ENCODE measurements at places on chromosomes 2 and 18. TPM values are rescaled to one million over a fixed set of nuclear protein-coding genes. Genes with fewer than 3 reads are reported as not detected.
A peak's percentile ranks its signal among the peaks of the same experiment; 100 is the strongest.

GRCh38 chr2:212893216-212893615 is 258.2 kb downstream of the IKZF2 start:
- no peak for DNase-seq

GRCh38 chr2:224933431-224933830 is 108.8 kb downstream of the DOCK10 start:
- no peak for DNase-seq

DNA sequence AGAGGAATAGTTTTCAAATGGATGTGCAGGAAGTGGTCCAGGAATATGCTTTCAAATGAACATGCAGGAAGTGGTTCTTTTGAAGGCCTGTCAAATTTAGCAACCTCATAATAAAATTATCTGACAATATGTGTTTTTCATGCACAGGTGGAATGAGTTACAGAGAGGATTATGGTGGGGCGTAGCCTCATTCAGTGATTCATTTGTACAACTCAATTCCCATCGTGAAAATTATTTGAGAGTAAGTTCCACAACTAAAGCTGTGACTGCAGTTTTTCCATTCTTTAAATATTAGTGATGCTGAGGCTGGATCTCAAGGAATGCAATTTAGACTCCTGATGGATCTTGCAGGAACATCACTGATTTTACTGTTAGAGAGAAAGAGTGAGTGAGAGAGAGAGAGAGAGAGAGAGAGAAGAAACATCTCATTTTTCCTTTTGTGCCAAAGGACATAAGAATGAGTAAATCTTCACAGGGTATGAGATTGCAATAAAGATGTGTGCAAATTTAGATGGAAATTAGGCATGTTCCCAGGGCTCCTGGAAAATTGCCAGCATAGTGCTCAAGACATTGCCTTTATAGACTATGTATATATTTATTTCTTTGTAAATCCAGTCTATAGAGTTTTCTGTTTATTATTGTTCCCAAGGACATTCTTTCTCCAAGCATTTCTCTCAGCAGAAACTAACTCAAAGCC is 394.9 kb upstream of the ZEB2 start:
- DNase-seq, result no peak

DNA sequence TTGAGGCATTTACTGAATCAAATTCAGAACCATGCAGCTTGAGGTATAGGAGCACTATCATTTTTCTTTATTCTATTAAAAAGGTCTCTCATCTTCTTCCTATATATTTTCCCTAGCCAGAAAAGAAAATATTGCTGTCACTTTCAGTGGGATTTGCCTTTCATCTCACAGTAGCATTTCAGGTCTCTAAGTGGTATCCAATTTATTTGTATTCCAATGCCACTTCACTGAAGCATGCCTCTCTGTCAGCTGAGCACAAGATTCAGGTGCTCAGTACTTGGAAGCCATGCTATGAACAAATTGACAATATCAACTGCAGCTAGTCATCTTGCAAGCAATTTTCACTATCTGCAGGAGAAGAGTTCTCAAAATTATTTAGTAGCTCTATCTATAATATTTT is 457.2 kb upstream of the SLC39A10 start:
- DNase-seq, result no peak

GRCh38 chr2:120454654-120455385 is 108.9 kb downstream of the INHBB start:
- no peak for DNase-seq

DNA sequence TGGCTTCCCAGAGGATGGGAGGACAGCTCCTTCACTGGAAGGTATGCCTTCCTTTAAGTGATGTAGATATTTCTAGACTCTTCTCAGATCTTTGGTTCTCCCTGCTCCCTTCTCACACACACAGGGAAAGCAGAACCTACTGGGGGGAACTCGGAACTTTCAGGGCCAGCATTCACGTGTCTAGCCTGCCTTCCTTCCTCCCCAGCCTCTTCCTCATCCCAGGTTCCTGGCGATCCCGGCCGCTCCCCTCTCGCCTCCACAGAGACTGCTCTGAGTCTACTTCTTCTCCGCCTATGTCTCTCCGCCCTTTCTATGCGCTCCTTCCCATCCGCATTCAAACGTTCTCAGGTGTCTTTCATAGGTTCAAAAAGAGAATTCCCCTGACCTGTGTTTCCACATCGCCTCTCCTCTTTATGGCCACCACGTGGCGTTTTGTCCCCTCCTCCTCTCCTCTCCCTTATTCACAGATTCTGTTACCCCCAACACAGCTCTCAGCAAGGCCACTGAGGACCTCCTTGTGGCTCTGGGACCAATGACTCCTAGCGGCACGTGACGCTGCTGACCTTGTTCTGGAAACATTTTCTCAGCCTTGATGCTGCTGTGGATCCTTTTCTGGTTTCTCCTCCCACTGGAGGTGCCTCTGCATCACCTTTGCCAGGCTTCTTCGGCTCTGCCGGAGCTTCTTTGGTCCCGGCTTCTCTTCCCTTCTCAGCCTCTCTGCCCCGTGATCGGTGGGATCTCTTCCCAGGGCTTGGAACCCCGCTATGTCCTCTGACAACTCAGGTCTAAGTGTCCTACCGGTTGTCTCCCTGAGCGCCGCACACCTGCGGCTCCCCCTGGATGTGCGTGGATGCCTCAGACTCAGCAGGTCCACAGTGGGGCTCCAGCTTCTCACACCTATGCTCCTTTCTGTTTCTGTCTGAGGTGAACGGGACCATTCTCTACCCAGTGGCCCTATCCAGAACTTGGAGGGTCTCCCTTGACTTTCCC is 77.5 kb downstream of the VAPA start:
- DNase-seq, result no peak

- DNase-seq, result no peak
These were observed 69.1 kb upstream of the MAP4K3 start for GRCh38 chr2:39506215-39506614.

GRCh38 chr2:56117764-56118163 is 66.0 kb upstream of the CCDC85A start:
- DNase-seq, result peak; percentile 79

- no peak for DNase-seq
These were observed 129.5 kb upstream of the TMEM200C start for GRCh38 chr18:6024745-6025248.

- DNase-seq, result no peak
These were observed 952.7 kb downstream of the TDRD15 start for GRCh38 chr2:22076454-22076853.

- peak; percentile 68 for DNase-seq
These were observed 185.4 kb downstream of the TFCP2L1 start for GRCh38 chr2:121099329-121100290.

DNA sequence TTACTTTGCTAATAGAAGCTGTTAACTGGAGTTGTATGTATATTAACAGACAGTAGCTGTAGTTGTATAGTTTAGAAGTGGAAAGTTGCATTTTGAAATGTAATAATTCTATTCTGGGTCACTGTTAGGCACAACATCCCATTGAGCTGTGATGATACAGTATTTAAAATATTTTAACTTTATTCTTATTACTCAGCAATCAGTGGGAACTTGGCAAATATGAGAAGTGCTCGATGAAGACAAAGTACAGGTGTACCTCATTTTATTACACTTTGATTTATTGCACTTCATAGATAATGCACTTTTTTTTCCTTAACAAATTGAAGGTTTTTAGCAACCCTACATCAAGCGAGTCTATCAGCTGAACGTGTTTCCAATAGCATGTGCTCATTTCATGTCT is 8.6 kb downstream of the DNAJC10 start:
- DNase-seq, result no peak

DNA sequence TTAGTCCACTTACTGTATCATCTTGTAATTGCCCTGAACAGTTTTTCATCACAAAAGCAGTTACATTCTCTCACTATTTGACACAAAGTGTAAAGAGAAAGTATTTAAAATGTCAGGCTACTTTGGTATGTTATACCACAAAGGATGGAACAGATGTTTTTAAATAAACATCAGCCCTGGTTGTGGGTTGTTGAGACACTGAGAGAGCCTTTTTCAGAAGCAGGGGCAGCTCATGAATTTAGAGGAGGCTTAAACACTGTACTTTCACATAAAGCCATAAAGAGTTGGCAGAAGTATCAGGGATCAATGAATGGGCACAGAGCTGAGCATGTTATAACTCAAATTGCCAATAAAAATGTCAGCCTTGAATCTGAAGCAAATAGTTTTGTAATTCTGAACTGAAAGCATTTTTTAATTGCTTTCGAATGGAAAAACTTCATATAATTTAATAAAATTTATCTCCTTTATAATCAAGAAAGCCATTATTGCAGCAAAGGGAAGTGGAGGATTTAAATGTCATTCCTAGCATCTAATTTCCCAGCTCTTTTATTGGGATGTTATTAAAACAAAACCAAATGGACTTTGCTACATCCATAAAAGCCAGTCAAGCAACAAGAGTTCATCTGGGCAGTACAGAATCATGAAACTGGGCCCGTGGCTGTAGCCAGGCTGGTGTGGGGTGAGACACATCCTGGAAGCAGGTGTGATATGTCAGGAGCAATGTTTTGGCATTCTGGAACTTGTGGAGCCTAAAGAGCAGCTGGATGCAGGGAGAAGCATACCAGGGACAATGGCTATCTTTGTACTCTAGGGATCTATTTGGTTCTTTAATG is 95.1 kb upstream of the NT5C1B start:
- no peak for DNase-seq

DNA sequence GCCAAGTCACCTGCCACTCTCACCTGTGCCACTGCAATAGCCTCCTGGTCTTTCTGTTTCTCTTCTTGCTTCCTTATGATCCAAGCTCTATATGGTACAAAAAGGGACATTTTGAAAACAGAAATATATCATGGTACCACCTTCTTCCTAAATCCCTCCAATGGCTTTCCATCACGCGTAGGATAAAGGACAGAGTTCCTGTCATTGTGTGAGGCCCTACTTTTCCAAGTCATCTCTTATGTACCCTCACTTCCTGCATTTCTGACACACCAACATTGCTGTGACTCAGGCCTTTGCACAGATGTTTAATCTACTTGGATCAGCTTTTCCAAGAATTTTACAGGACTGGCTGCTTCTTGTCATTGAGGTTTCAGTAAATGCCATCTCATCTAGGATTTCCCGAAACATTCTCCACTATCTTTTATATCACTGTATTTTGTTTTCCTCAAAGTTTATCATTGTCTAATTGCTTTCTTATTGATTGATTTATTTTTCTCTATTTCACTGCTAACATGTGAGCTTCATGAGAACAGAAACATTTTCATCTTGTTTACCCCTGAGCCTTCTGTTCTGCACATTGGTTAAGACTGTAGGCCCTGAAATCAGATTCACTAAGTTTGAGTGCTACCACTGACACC is 426.1 kb upstream of the FANCL start:
- DNase-seq, result no peak

DNA sequence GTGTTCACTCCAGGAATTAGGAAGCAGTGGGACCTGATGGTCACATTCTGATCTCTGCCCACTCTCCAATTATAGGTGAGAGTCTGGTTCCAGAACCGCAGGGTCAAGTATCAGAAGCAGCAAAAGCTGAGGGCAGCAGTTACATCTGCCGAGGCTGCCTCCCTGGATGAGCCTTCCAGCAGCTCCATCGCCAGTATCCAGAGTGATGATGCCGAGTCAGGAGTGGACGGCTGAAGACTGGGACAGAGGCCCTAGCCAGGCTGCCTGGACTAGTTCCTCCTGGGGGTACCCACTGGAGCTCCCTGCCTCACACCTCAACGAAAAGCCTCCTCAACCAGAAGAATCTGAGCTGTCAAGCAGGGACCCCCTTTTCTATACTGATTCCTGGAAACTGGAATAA is 3.3 kb upstream of the SMYD5 start:
- DNase-seq, result no peak

GRCh38 chr2:12587729-12588522 is 128.8 kb upstream of the TRIB2 start:
- DNase-seq, result no peak

DNA sequence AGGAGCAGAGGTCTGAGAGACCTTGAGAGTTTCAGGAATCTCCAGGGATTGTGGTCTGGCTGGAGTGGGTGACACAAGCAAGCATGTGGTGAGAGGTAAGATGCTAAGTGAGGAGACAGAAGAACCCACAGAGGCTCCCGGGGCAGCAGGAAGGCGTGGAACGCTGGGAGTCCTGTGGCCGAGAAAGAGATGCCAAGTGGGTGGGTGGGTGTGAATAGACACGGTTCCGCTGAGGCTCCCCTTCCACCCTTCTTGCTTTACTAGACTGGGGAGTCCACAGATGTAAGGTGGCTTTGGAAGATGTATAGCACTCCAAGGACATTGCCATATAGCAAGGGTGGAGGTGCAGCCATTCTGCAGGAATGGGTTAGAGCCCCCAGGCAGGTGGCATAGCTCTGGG is 4.2 kb downstream of the TEX51 start:
- DNase-seq, result no peak

GRCh38 chr2:239831861-239832489 is 193.2 kb downstream of the NDUFA10 start:
- no peak for DNase-seq

DNA sequence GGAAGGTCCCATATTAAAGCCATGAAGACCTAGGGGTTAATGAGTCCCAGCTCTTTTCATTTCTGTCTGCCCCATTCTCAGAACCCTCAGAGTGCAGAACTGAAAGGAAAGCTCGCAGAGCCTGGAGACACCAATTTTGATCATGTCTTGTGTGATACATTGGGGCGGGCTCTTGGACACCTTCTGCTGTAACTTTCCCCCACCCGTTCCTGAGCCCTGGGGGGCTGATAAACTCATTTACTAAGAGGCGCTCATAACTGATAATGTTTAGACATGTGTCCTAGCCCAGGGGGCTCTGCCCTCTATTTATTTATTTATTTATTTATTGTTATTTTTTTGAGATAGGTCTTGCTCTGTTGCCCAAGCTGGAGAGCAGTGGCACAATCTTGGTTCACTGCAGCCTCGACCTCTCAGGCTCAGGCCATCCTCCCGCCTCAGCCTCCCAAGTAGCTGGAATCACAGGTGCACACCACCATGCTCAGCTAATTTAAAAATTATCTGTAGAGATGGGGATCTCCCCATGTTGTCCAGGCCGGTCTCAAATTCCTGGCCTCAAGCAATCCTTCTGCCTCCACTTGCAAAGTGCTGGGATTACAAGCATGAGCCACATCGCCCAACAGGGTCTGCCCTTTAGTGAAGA is 72.4 kb upstream of the HAAO start:
- DNase-seq, result no peak

- no peak for DNase-seq
These were observed 120.5 kb downstream of the FAM210A start for GRCh38 chr18:13605901-13606300.

- peak; percentile 57 for DNase-seq
These were observed 12.3 kb downstream of the TRPM8 start for GRCh38 chr2:233929352-233930022.

HOXD12 gene
- not detected for total RNA-seq

SERPINB13 gene
- total RNA-seq, result not detected

DLX1 gene
- total RNA-seq, result not detected

CDKL4 gene
- total RNA-seq, result 0.24 TPM

EPB41L3 gene
- 17.0 TPM for total RNA-seq

CPO gene
- total RNA-seq, result not detected

NEURL3 gene
- total RNA-seq, result not detected

FER1L5 gene
- total RNA-seq, result 0.27 TPM

COLEC11 gene
- 0.43 TPM for total RNA-seq

ANKRD30BL gene
- 0.62 TPM for total RNA-seq

CBLN2 gene
- not detected for total RNA-seq

PCARE gene
- not detected for total RNA-seq

ZC3H8 gene
- 13.3 TPM for total RNA-seq

SPEG gene
- total RNA-seq, result 32.4 TPM

ANTXR1 gene
- total RNA-seq, result 24.7 TPM

ACTR1B gene
- total RNA-seq, result 42.5 TPM

All from GM23338 (cell line).